ENCODE measurements at places on chromosomes 12 and 14.

GRCh38 chr14:90105756-90106155, 44.0 kb downstream of the KCNK13 start:
- DNase-seq, result no peak

GRCh38 chr12:129659961-129660622, 243.7 kb downstream of the TMEM132D start:
- DNase-seq, result peak; percentile 39

GRCh38 chr12:6792522-6793201, 3.3 kb downstream of the CD4 start:
- no peak for DNase-seq

DNA sequence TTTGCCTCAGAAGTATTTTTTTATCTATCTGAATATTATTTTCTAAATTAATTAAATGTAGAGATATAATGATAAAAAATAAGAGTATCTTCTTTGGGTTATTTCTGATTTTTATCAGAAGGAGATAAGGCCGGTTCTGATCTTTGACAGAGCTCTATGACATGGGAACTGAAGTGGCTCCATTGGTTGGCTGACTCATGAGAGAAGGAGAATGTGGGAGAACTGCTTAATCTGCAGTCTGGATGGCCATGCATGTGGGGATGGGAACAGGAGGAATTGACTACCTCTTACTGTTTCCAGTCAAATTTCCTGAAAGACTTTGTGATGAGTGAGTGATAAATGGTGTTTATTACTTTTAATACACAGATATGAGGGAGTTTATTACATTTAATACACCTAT, 155.8 kb upstream of the ATP2B1 start:
- DNase-seq, result no peak

- DNase-seq, result no peak
These were observed 6.2 kb downstream of the SHMT2 start for GRCh38 chr12:57235728-57236131.

GRCh38 chr12:9760699-9761418, at the start of gene CD69:
TSS of gene CD69 (minus strand) at chr12:9760901. CDS start at chr12:9760820, 81 bp downstream.
- no peak for DNase-seq

- DNase-seq, result no peak
These were observed 72.9 kb upstream of the FOXN3 start for GRCh38 chr14:89489761-89490437.

DNA sequence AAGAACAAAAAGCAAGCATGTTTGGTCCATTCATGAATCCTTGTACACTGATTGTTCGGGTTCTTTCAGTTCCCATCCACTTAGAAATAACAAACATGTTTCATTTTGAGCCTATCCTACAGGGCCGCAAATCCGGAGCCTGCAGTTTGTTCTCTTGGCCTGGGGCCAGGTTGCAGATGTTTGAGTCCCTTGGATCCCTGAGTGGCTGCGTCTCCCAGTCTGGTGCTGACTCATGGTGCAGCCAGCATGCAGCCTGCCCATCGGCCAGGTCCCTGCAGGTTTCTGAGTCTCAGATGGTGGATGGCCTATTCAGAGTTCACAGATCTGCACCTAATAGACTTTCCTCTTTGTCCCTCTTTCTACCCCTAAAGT, 1.9 kb upstream of the DYNC1H1 start:
- peak; percentile 85 for DNase-seq

- no peak for DNase-seq
These were observed 38.4 kb downstream of the AKAP6 start for GRCh38 chr14:32367516-32367915.

- DNase-seq, result no peak
These were observed 72.3 kb downstream of the CRADD start for GRCh38 chr12:93749515-93749914.

DNA sequence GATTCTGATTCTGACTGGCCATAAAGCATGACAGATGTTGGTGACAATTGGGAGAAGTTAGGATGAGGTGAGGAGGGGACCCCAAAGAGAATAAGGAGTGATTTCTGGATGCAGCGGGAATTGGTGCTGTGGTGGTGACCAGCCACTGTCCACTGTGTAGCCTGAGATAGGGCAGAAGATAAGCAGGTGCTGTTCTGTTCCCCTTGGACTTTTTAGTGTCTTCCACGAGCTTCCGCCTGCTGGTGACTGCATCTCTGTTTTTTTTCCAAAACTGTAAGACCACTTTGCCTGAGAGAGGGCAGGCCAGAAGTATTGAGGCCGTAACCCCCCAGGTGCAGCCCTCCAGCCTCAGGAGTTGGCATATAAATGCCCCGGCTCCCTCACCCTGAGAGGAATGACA, 161.2 kb upstream of the MYL2 start:
- no peak for DNase-seq

Data from HFFc6 (cell line).